ENCODE measurements at places on chromosomes 1 and 21.

GRCh38 chr1:201890806-201891450, 2.2 kb downstream of the SHISA4 start:
- no peak for DNase-seq

DNA sequence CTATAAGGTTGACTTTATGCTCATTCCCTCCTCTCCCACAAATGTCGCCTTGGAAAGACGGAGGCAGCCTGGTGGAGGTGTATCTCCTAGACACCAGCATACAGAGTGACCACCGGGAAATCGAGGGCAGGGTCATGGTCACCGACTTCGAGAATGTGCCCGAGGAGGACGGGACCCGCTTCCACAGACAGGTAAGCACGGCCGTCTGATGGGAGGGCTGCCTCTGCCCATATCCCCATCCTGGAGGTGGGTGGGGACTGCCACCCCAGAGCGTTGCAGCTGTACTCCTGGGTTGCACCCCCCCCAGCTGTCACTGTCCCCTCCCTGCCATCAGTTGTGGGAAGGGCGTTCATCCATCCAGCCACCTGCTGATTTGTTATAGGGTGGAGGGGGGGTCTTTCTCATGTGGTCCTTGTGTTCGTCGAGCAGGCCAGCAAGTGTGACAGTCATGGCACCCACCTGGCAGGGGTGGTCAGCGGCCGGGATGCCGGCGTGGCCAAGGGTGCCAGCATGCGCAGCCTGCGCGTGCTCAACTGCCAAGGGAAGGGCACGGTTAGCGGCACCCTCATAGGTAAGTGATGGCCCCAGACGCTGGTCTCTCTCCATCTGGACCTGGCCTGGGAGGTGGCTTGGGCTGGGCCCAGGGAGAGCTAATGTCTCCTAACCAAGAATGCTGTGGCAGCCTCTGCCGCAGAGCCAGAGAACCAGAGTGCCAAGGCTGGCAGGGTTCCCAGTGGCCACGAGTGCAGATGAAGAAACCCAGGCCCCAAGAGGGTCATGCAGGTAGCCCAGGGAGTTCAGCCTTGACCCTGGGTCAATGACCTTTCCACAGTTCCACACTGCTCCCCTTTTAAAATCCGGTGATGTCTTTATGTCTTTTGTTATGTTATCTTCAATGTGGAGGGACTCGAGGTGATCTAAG, 13.1 kb downstream of the PCSK9 start:
- DNase-seq, result no peak

- DNase-seq, result no peak
Measured at GRCh38 chr1:180892675-180893074, 20.0 kb upstream of the KIAA1614 start.

DNA sequence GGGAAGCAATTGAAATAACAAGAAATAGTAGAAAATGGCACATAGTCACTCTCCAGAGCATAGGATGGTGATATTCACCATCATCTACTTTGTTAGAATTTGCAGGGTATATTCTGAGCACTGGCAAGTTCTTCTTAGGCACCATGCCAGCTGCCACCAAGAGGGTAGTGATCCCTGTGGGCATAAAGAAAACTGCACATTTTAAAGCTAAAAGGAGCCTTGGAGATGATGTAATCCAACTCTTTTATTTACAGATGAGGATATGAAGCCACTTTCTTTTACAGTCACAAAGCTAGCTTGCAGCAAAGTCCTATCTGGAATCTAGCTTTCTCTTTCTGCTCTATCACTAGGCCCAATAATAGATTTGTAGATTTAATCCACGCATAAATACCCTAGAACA, 69.0 kb downstream of the PTGER3 start:
- no peak for DNase-seq

Measured in hematopoietic multipotent progenitor cell treated with erythropoietin and hydrocortisone succinate and interleukin-3 and kit ligand, for 17 days (in vitro differentiated cells).